ENCODE measurements at places on chromosomes 5 and 9. TPM values are rescaled to one million over a fixed set of nuclear protein-coding genes. Genes with fewer than 3 reads are reported as not detected.

Gene SLC34A3
- polyA plus RNA-seq, result not detected

Gene SMC5
- 7.0 TPM for polyA plus RNA-seq

Gene IL3
- polyA plus RNA-seq, result 0.20 TPM

Gene LCN9
- not detected for polyA plus RNA-seq

Gene FOXD4L5
- not detected for polyA plus RNA-seq

Gene GABRA6
- polyA plus RNA-seq, result not detected

Gene CARTPT
- polyA plus RNA-seq, result not detected

Gene ORM2
- polyA plus RNA-seq, result not detected

Gene SLIT3
- not detected for polyA plus RNA-seq

Gene DHFR
- 3.3 TPM for polyA plus RNA-seq

DNA sequence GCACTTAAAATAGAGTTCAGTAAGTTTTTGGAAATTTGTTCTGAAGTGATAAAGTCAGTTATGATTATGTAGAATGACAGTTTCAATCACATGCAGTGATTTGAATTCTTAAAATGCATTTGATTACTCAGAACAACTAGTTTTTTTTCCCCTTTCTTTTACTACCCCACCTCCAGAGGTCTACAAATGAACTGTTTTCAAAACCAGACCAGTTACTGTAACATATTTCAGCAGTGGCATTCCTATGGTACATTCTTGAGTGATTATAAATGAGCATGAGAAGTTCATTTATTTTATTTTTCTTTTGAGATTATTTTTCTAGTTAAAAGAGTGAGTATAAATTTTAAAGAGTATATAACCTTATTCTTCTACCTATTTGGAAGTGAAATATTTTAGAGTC lies 71.6 kb downstream of the NNT start:
- DNase-seq, result no peak

DNA sequence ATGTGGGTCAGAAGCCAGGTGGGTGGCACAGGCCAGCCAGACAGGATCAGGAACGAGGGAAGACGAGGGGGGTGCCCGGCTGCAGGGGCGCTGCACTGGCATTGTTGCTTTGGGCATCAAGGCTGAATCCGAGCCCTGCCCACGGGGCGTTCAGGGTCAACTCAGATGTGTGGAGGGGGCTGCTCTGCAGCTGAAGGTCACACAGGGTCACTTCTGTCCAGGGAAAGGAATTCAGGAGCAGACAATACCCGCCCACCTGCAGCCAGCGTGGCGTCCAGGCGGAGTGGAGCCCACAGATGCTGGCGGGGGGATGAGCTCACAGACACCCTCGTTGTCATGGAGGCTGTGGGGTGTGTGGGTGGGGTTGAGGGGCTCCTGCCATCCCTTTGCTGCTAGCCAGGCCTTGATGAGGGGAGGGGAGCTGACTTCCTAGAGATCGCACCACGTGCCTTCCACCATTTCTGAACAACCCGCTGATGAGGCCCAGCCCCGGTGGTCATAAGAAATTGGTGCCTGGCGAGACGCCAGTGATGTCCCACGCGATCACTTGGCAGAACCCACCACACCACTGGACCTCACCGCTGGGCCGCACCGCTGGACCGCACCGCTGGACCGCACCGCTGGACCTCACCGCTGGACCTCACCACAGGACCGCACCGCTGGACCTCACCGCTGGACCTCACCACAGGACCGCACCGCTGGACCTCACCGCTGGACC lies 31.2 kb downstream of the MRPL36 start:
- no peak for DNase-seq

- no peak for DNase-seq
These were observed 3.3 kb upstream of the PLGRKT start for GRCh38 chr9:5441043-5441442.

DNA sequence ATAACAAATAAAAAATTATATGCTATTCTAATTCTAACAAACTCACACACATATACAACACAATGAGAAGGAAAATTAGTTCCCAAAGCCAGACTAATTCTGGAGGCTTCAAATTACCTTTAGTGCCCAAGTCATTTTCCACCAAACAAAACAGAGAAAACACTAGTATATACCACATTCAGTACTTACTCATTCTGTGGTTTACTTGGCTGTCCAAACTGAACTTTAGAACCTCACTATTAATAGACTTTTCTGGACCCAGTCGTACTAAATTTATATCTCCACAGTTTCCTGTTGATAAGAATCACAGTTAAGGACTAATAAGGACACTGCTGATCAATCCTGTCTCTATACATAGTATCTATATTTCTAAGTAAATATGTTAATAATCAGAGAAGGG lies 66.4 kb downstream of the SETX start:
- DNase-seq, result no peak

- no peak for DNase-seq
These were observed 2.2 kb downstream of the HSD17B3 start for GRCh38 chr9:96299823-96300222.

- DNase-seq, result no peak
These were observed 33.9 kb downstream of the UNC13B start for GRCh38 chr9:35195683-35196082.

DNA sequence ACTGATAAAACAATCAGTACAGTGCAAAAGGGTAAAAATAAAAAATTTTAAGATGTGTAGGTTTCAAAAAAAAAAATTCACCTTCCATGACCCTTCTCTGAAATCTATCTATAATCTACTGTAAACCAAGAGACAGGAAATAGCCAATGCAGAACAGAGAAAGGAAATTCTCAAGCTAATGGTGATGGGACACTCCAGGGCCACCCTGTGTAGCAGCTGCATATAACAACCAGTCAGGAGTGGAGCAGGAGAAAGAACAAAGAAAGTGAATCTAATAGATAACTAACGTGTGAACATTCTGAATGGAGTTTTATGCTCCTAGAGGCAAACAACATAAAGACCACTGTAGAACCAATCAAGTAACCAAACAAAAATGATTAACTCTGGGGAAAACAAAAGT lies 16.6 kb downstream of the SPTLC1 start:
- DNase-seq, result no peak

GRCh38 chr9:111851553-111851952 lies 45.1 kb upstream of the UGCG start:
- no peak for DNase-seq

- no peak for DNase-seq
These were observed 1.8 kb downstream of the LURAP1L start for GRCh38 chr9:12776513-12777055.

DNA sequence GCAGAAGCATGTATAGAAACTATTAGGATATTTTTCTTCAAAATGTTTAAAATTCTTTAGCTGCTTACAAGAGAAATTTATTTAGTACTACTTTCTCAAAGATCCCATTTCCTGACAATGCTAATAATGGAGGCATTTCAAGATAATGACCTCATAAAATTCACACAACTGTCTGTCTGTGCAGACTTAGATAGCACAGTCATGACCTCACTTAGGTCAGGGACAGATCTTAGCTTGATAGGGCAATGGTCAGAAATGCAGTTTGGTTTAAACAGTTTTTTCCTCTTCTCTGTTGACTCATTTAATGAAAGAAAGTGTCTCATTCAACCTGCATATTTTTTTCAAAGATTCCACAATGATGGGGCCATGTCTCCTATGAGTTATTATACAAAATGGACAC lies 128.4 kb downstream of the GRIA1 start:
- DNase-seq, result no peak

DNA sequence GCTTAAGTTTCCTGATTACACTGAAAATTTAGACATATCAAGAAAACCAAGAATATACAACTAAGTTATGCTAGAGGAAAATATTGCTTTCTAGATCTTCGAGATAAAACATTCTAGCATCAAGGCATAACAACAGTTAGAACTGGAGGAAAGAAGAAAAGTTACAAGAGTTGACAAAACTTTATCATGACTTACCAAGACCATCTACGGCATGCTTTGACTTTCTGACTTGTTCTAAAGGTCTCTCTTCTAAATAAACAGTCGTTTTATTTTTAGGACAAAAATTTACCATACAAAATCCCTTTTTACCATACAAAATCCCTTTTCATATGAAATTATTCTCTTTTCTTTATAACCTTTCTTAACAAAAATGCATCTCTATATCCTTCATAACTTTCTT lies 1110.1 kb upstream of the CDH10 start:
- DNase-seq, result no peak

DNA sequence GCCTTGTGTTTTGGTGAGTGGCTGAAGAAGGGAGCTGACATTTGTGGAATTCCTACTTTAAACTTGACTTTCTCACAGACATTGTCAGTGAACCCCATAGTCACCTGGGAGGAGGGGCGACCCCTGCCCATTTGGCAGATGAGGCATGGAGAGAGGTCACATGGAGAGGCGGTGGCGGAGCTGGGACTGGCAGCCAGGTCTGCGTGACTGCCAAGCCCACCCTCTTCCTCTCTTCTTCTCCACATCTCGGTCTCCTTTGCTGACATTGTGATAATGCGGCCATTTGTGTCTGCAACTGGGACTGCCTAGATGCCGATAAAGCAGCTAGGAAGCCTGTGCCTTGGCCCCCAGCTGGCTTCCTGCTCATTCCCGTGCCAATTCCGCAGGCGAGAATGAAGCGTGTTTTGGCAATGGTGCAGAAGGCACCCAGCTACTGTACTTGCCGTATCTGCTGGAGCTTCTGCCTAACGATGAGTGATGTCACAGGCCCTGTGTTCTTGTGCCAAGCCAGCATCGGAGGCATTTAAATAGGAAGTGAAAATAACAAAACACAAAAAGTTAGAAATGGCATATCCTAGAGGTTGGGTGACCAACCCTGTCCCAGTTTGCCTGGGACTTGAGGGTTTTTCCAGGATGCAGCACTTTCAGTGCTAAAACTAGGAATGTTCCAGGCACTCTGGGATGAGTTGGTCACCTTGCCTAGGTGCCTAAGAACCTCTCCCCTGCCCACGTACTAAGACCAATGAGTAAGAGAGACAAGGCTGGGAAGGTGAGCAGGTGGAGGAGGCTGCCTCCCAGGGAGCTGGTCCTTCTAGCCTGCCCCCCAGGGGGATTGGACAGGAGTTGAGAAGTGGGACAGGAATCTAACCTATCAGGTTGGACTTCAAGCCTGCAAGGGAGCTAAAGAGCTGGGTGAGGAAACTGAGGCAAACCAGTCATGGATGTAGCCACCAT lies 23.6 kb downstream of the OLFML2A start:
- DNase-seq, result no peak

- no peak for DNase-seq
These were observed 142.1 kb downstream of the LIFR start for GRCh38 chr5:38414348-38414747.

DNA sequence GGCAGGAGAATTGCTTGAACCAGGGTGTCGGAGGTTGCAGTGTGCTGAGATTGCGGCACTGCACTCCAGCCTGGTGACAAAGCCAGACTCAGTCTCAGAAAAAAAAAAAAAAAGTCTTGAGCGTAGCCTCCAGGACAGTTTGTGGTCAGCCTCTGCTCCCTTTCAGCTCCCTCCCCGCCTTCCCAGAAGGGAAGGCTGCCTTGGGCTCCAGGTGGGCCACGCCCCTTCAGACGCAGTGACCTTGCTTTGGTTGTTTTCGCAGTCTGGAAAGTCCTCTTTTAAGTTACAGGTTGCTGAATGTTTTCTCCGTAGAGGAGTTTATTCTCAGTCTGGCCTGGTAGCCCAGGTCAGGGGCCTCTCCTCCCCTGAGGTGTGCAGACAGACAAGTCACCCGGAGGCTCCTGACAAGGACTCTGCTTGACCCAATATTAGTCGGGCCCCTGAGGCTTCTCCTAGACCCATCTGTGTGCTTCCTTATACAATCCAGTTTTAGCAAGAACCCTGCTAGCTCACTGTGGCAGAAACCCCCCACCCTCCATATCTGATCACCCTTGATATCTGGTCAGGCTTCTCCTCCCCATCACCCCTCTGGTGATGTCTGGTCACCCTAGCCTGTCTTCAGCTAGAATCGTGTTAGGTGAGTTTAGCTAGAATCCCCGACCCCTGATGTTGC lies 31.6 kb upstream of the N4BP3 start:
- DNase-seq, result no peak

DNA sequence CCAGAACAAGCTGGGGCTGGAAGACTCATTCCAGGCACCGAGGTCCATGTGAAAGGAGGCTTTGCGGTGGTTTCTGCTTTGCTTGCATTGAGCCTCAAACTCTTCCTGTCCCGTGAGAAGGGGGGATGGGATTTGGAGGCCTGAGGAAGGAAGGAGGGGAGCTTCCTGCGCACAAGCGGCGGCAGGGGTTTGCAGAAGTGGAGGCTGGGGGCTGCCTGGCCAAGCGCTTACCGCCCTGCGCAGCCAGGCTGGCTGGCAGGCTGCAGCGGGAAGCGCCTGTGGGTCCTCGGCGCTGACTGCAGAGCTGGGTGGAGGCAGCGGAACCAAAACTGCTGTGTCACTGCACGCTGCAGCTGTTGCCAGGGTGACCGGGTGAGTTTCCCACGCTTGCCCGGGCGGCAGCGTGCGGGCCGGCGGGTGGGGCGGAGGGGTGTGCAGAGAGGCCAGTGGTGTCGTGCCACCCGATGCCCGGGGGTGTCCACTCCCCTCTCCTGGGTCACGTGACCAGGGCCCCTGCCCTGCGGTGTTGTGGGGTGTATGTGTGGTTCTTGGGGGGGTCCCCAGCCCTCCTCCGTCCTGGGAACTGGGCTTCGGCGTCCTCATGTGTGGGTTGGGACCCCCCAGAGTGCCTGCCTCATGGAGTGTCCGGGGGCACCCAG lies 81.0 kb downstream of the RXRA start:
- DNase-seq, result peak; percentile 88

- peak; percentile 28 for DNase-seq
These were observed 2.8 kb downstream of the DCAF12 start for GRCh38 chr9:34123682-34124081.

GRCh38 chr5:93681432-93681831 lies 60.0 kb downstream of the POU5F2 start:
- DNase-seq, result no peak

- no peak for DNase-seq
These were observed 1916.7 kb downstream of the EFNA5 start for GRCh38 chr5:105754056-105754455.

DNA sequence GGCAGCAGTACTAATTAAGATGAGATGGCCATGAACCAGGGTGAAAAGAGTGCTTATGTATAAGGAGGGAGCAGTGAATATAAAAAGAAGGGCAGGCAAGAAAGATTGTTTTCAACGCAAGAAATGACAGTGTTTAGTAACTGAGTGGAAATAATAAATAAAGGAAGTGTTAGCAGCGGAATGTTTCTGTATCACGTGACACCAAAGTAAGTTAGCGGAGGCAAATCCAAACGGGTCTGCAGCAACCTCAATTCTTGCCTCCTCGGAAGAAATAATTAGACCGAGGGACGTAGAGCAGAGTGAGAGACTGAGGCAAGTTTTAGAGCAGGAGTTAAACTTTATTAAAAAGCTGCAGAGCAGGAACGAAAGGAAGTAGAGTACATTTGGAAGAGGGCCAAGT lies 15.4 kb upstream of the GAS1 start:
- no peak for DNase-seq
